ENCODE measurements at places on chromosomes 4 and X. TPM values are rescaled to one million over a fixed set of nuclear protein-coding genes. Genes with fewer than 3 reads are reported as not detected.

DNA sequence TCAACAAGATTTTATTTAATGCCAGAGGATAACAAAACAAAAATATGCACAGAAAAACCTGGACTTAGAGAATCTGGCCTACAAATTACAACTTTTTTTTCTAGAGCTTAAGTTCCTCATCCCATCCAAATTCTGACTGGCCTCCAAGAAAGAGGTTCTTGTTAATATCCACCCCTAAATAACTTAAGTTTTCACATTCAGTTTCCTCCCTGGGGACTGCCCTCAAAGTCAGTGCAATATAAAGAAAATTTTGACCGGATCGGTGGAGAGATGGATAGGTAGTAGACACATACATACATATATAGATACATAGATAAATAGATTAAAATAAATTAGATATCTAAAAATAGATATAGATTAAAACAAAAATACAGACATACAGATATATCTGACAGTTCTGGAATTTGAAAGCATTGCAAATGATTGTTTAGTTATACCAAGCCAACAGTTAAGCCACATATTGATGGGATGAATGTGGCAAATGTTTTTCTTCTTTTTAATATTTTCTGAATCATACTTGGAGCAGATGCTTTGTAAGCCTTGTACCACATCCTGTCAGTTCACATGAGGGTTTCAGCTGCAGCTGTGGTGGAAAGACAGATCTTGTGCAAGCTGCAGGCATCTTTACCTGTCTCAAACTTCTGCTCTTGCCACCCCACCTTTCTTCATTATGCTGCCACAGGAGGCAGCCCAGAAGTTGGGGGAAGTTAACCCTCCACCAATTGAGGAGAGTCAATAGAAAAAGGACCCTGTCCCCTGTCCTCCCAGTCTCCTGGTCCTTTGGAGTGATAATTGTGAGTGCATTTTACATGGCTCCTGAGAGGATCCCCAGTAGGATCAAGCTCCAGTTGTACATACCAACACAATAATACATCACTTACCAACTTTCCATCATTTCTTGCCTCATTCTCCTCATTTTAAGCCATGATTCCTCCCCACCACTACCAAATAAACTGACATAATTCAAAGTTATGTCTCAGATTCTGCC lies 58.5 kb upstream of the PRDM8 start:
- DNase-seq: no peak

DNA sequence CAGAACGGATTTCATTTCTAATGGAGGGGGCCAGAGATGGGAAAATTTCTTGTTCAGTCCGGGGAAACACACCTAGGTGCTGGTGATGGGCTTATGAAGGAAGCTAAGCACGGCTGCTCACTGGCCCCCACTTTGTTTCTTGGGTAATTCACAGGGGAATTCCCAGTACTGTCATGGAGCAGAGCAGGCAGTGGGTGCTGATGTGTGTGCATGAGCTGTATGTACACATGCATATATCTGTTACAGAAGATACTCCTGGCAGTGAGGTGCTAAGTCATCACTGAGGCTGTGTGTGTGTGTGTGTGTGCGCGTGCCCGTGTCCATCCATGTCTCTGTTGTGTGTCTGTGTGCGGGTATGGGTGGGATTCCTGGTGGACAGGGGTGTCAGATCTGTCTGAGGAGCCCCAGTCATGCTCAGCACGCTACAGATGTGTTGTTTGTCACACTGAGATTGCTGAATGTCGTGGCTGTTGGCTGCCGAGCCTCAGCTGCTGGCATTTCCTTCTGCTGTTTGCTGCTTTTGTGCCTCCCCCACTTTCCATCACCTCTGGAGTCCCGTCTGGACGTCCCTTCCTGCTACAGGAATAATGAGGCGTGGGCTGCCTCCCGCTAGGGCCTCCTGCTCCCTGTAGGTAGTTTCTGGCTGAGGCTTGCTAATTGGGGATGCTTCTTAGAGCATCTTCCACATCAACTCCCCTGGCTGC lies 53.3 kb downstream of the JADE1 start:
- DNase-seq: no peak

DNA sequence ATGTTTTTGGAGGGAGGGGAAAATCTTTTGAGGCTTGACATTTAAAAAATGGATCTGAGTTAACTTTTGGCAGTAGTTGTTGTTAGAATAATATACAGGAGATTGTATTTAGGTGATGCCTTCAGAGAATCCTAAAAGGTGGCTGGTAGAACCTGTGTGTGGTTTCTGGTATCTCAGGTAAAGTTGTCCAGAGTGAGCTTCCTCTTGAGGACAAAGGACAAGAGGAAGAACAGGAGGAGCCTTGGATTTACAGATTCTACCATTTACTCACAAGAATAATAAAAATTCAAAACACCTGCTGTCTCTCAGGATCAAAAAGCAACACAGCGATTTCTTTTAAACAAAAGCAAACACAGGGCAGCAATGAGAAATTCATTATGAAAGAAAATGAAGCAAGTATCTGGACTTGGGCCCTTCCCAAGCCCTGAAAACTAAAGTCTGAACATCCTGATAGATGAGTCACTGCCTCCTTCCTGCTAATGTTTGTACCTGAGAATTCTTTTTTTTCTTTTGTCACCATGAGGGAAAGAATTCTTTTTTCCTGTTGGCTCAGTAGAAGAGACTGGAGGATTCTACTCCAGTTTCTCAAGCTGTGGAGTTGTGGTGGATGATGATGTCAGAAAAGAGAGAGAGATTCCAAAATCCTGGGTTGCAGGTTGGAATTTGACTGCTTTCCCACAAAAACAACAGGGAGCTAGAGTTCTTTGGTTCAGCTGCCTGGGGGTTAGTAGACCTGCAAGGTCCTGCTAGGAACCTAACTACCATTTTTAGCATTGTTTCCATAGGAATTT lies 31.5 kb upstream of the RAPGEF2 start:
- DNase-seq: no peak

- no peak for DNase-seq
These were observed 72.6 kb downstream of the UCHL1 start for GRCh38 chr4:41329361-41329760.

- no peak for DNase-seq
These were observed 122.4 kb downstream of the BCOR start for GRCh38 chrX:39975101-39975925.

GRCh38 chr4:136725286-136726081 lies 806.8 kb downstream of the PCDH18 start:
- DNase-seq: no peak

- no peak for DNase-seq
These were observed 163.5 kb downstream of the FAM47A start for GRCh38 chrX:33968611-33969010.

GRCh38 chr4:23890369-23891063 lies 669 bp upstream of the PPARGC1A start:
- no peak for DNase-seq

GRCh38 chrX:70423936-70424675 lies 992 bp downstream of the GDPD2 start:
- no peak for DNase-seq

DNA sequence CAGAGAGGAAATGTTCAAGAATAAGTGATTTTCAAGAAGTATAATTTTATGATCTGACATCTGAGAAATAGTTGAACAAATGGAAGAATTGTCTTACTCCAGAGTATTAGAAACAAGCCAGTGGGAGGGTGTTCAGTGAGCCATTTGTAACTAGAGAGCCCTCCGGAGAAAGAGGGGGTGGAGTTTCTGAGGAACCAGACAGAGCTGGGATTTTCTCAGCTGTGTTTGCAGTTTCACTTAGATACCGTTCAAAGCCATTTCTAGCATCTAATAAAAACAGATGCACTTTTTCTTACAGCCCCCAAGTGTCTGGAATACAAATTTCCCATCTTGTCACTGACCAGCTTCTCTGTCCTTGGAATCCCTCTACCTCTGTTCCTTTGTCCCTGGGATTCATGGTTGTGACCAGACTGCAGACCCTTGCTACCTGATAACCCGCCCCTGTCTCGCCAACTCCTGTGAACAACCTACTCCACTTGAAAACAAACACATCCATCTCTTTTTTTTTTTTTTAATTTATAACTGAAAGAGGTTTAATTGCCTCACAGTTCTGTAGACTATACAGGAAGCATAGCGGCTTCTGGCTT lies 132.8 kb upstream of the KLF3 start:
- DNase-seq: no peak

DNA sequence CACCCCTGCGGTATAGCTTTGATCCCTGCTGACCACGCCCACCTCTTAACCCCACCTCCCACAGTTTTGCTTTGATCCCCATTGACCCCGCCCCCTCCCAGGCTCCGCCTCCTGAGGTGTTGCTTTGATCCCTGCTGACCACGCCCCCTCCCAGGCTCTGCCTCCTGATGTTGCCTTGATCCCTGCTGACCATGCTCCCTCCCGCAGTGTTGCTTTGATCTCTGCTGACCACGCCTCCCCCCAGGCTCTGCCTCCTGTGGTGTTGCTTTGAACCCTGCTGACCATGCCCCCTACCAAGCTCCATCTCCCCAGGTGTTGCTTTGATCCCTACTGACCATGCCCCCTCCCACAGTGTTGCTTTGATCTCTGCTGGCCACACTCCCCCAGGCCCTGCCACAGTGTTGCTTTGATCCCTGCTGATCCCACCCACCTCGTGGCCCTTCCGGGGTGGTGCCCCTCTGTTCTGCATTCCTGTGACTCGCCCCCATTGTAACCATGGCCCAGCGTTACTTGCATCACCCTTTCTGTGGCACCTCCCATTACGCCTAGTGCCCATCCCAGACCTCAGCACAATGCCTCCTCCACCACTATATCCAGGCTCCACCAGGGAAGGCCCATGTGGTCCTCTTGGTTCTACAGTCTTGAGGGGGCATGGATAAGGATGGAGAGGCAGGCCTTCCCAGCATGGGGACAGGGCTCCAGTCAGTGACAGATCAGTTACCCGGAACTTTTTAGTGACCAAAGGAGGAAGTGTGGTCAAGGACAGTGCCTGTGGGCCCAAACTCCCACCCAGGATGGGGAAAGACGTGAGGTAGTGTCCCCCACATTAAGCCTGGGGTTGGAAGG lies 70.8 kb downstream of the ADRA2C start:
- no peak for DNase-seq

DNA sequence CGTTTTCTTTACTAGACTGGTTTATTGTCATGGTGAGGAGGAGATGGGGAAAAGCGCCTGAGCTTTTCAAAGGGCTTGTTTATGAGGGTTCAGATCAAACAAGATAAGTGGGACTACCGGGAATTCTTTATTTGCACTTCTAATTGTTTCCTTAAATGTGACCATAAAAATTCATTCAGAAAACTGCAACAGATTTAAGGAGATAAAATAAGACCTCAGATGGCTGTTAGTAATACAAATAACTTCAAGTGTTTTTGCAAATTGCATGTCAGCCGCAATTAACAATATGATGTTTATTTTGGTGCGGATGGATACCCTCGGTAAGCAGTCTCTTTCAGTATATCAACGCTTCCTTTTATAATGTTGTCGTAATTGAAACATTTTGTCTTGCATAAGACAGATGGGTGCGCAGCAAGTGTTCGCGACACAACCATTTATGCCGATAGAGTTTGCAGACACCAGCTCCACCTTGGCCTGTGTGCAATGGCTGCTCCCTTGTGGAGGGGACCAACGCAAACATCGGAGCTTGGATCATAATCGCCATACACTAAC lies 151.0 kb downstream of the C4orf33 start:
- DNase-seq: no peak

GRCh38 chrX:9396930-9397329 lies 67.9 kb upstream of the TBL1X start:
- DNase-seq: no peak

Gene PABPC1L2B
- not detected for polyA plus RNA-seq

Gene GLA
- polyA plus RNA-seq: 29.9 TPM

Gene TKTL2
- polyA plus RNA-seq: not detected

Gene RNF150
- 7.6 TPM for polyA plus RNA-seq

Gene KLKB1
- 0.50 TPM for polyA plus RNA-seq

Gene JCHAIN
- polyA plus RNA-seq: 8.9 TPM

Gene SPATA4
- polyA plus RNA-seq: 0.22 TPM

Gene ZAR1
- polyA plus RNA-seq: not detected

Gene SOD3
- 16.3 TPM for polyA plus RNA-seq

Gene GPR34
- polyA plus RNA-seq: 3.5 TPM
